ENCODE measurements at places on chromosomes 16 and 17.

GRCh38 chr17:41196068-41196467 lies 6.4 kb downstream of the KRTAP9-1 start:
- no peak for DNase-seq

- no peak for DNase-seq
Measured at GRCh38 chr17:40035162-40035559, 19.0 kb downstream of the MED24 start.

DNA sequence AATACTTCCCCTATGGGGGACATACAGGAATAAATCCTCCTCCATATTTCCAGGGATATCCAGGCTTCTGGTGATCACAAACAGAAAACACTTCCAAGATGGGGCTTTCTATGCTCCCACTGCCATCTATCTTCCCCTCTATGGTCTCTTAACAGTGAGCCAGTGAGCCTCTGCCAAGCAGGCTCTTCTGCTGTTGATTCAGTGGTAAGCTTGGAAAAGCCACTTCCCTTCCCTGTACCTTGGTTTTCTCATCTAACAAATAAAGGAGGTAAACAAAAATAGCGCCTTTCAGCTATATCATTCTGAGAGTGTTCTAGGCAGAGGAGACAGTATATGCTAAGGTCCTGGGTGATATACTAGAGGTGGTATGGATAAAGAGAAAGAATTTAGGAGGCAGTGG lies 368.0 kb downstream of the SHISA9 start:
- no peak for DNase-seq

- DNase-seq, result no peak
Measured at GRCh38 chr16:67528222-67528869, at the start of gene RIPOR1. TSS of gene RIPOR1 (plus strand) at chr16:67528829. CDS start at chr16:67538447, 9,618 bp downstream.

DNA sequence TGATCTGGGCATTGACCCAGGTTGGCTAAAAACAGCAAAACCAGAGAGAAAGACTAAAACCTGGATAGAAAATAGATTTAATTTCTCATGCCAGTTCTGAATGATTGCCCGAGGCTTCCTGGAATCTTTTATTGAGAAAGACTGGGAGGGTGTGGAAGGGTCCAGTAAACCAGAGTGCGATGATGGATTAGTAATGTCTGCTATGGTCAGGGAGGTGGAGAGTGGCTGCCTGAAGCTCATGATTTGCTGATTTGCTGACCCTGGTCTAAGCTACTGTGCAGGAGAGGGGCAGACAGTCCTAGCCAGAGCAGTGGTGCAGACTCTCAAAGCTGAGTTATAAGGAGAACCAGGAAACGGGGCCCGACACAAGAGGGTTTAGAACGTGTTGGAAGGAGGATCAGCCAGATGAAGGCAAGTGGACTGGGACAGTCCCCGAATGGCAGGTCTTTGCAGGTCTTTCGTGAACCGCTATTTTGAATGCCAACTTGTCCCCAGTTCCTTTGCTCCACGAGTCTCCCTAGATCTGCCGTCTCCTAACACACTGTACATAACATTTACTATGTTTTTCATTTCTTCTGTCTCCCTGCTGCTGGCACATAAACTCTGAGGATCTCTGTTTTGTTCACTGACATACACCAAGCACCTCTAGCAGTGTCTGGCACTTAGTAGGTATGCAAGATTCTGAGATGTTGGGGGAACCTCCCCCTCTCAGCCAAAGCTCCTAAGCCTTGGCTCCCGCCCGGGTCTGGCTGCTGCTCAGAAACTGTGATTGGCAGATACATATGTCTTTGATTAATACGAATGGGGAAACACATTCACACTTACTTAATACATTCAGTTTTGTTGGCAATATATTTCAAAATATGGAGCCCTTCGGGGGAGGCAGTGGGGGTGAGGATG lies 237.3 kb upstream of the TNRC6C start:
- DNase-seq, result no peak

GRCh38 chr17:30716461-30717290 lies 107.8 kb downstream of the CRLF3 start:
- no peak for DNase-seq

DNA sequence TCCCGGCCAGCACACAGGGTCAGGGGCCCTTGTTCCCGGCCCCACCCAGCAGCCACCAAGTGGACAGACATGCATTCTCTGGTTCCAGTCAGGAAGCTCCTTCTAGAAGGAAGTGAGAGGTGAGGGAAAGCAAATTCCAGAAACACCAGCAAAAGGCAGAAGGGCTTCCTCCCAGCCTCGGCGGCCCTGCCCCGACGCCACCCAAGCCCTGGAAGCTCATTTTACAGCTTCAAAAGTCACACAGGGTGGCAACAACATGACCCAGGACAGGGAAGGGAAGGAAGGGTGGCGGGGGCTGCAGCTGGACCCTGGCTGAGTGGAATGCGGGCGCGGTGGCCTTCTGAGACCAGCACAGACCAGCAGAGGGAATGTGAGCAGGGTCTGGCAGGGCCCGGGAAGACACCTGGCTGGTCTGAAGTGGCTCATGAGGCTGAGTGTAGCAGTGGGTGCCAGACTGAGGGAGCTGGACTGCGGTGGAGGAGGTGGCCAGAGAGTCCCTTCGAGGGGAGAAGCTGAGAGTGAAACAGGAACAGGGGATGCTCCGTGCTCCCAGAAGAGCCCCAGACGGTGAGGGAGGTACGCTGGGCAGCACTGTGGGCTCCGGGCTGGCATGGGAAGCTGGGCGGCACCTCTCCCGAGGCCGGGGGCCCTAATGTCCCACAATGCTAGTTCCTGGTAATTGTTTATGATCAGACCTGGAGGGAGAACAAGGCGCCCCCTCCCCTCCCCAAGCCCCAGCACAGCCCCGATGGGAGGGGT lies 1.9 kb upstream of the UNC13D start:
- DNase-seq, result no peak

DNA sequence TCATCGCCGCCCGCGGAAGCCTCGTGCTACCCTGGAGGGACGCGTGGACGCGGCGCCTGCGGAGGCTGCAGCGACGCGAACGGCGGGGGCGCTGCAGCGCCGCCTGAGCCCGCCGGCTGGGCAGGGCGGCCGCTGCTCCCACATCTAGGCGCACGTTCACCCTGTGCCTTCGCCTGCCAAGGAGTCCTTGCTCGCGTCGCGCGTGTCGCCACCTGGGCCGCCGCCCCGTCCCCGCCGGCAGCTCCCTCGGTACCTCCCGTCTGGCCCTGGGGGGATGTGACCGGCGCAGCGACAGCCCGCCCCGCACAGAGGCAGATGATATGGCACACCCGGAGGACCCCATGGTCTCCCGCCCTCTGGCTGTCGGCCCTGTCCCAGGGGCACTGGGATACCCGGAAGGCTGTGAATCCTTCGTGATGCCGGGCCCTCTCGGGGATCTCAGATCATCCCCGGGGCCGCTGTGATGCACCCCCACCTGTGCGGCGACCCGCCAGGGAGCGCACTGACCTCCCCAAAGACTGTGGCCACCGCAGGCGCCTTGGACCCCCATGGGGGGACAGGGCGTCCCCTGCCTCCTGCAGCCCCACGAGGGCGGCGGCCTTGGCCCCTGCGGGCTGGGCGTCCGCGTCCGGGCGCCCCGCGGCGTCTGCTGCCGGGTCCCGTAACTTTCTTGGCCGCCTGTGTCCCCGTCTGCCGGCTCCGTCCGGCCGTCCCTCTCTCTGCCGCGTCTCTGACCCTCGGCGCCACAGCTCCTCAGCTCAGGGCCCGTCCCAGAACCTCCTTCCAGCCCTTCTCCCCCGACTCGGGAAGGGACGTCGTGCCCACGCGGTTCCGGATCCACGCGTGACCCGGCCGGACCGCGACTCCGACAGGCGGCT lies 689 bp upstream of the TBC1D24 start:
- DNase-seq, result peak; percentile 64

- DNase-seq, result no peak
Measured at GRCh38 chr16:80345701-80346100, 195.1 kb upstream of the DYNLRB2 start.

- no peak for DNase-seq
Measured at GRCh38 chr17:53668854-53669253, 153.9 kb upstream of the KIF2B start.

All from bone marrow (tissue), 2 donors.